ENCODE measurements at places on chromosomes 1 and 21.

- DNase-seq, result no peak
Measured at GRCh38 chr1:228085287-228085951, 2.9 kb downstream of the ARF1 start.

DNA sequence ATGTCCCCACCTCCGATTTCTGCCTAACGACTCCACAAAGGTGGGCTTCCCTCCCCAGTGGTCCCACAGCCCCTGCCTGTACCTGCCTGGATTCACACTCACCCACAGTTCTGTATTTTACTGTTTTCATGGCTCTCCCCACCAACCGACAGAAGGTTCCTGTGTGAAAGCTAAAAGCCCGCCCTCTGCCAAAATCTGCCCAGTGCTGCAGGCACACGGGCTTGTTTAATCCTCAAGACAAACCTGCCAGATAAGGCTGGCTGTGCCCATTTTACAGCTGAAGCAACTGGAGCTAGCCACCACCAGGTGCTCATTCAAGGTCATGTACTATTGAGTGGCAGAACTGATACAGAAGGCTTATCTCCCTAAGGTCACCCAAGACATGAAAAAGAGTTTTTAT is 114.5 kb downstream of the HIVEP3 start:
- DNase-seq, result no peak

DNA sequence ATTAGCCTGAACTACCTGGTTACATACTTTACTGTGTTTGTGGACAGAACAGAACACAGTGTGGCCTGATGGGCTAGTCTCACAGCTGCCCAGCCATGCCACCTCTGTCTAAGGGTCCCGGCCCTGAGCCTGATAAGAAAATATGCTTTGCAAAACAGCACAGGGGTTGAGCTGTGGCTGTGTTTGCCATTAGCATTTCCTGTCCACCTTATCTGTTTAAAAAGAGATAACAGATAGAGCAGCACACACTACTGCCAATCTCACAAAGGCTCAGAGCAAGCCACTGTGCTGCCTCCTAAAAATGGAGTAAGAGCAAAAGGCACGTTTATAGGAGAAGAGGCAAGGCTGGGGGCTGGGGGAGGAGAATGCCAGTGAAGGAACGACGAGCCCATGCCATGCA is 95.0 kb downstream of the SUSD4 start:
- DNase-seq, result no peak

GRCh38 chr1:203296460-203297073 is 8.8 kb upstream of the BTG2 start:
- no peak for DNase-seq

GRCh38 chr1:35958558-35958957 is 27.7 kb downstream of the AGO3 start:
- no peak for DNase-seq

- DNase-seq, result no peak
Measured at GRCh38 chr1:23995431-23995837, 15.3 kb upstream of the SRSF10 start.

DNA sequence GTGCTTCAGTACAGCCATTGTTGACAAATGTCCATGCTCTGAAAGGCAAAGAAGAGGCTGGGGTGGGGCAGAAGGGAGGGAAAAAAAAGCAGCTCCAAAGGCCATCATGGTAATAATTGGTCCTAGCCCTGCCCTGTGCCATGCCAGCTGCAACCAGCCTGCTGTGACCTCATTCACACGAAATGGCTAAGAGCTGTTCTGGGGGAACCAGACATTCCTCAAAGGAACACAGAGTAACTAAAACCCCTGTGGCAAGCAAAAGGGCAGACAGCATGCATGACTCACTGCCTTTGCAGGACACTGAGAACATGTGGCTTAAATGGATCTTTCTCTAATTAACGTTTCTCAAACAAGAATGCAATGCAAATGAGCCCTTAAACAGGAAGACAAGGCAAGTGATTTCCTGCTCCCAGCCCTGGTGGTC is 42.3 kb downstream of the STYXL2 start:
- peak; percentile 37 for DNase-seq

GRCh38 chr1:242703467-242703866 is 179.0 kb upstream of the PLD5 start:
- no peak for DNase-seq

DNA sequence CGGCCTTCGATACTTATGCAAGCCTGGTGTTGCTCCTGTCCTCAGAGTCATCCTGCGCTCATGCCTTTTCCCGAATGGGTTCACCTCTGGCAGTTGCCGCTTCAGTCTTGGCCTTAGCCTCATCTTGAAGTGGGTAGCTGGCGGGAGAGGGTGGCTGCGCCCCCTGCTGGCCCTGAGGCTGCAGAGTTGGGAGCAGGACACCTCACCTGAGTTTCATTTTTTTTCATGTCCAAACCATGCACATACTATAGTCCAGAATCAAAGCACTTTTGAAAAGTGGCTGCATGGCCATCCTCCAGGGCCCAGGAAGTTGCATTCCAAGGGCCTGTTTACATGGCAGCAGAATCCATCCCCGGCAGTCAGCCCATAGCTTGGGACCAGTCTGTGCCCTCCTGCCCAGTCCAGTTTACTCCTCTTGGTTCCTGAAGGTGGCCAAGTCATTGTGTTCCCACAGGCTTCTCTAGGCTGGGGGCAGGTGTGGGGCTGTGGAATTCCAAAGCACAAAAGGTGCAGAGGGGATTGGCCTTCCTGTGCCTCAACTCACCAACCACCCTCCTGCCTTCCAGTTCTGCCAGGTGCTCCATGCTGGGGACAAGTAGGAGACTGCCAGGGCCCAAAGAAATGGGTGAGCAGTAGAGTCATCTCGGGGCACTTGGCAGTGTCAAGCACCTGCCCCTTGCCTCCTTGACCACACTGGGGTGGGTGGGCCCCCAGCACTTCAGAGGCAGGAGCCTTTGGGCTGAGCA is 44.0 kb downstream of the YARS1 start:
- peak; percentile 27 for DNase-seq

- DNase-seq, result no peak
Measured at GRCh38 chr1:1024149-1024770, 4.3 kb downstream of the AGRN start.

GRCh38 chr21:34635307-34635706 is 20.4 kb upstream of the RCAN1 start:
- DNase-seq, result no peak

GRCh38 chr1:185054365-185055060 is 9.2 kb downstream of the RNF2 start:
- no peak for DNase-seq

DNA sequence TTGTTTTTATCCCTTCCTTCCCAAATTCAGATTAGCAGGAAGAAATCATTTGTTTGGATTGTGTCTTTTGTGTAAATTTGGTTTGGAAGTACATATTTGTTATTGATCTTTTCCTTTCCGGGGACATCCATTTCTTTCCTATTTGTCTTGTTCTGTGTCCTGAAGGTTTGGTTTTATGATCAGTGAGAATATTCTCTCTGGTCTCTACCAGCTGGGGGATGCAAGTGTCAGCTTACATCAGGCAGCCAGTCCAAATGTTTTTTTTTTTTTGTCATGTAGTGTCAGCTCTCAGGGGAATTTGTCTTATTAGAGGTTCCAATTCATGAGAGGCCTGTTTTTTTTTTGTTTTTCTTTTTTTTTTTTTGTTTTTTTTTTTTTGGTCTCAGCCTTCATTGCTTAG is 479.2 kb upstream of the LRRC7 start:
- DNase-seq, result no peak

DNA sequence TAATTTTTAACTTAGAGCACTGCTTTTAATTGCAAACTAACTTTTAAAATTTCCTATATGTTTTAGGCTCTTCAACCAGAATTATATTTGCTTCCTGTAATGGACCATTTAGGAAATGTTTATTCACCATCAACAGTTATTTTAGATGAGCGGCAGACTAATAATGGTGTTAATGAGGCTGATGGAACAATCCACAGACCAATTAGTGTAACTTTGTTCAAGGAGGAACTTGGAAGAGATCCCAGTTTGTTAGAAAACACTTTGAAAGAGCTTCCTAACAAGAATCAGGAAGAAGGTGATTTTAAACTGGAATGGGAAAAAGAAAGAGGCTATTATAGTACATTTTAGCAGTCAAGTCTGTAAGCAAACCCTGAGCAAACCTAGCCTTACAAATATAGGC is 19.4 kb upstream of the GNG5 start:
- DNase-seq, result no peak

DNA sequence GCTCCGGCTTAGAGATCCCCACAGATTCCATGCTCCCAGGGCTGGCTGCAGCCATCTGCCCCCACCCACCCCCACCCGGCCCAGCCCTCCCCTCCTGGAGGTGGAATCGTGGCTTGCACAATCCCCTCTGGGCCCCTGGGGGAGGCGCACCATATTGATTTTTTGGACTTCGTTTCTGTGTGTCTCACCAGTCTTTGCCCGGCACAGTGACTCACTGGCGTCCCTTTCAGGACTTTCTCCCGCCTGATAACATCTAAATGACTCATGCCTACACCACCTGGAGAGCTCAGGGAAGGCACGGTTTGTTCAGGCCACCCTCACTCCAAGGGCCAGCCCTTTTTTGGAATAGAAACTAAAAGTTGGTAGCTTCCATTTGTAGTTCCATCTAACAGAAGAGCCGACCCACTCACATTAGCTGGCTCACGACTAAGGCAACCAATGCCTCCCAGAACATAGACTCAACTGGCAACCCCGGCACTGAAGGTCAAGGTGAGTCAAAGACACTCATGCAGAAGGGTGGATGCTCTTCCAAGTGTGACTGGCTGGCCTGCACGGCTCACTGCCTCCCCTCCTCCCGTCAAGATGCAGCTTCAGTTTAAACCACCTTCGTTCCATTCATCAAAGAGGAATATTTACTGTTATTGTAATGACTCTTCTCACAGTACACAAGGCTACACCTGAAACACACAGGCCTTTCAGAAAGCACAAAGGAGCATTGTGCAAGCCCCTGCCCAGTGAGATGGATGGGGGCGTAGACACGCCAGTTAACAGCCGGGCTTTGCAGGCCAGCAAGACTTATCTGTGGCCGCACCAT is 18.1 kb upstream of the ETS2 start:
- no peak for DNase-seq

All from NCI-H187 treated with DMSO at 0.1 percent for 48 hours (cell line).